Activated T-cell treated with anti-CD3 and anti-CD28 coated beads, Interleukin-2, amount 50 U/mL, for 72 hours (primary cell): ENCODE measurements at places on chromosomes 1 and 21. TPM values are rescaled to one million over a fixed set of nuclear protein-coding genes. Genes with fewer than 3 reads are reported as not detected.

RSBN1 gene
- total RNA-seq = 18.4 TPM

CD2 gene
- 298 TPM for total RNA-seq

LCE2B gene
- total RNA-seq = not detected

LRRC71 gene
- not detected for total RNA-seq

COQ8A gene
- total RNA-seq = 32.2 TPM

DNA sequence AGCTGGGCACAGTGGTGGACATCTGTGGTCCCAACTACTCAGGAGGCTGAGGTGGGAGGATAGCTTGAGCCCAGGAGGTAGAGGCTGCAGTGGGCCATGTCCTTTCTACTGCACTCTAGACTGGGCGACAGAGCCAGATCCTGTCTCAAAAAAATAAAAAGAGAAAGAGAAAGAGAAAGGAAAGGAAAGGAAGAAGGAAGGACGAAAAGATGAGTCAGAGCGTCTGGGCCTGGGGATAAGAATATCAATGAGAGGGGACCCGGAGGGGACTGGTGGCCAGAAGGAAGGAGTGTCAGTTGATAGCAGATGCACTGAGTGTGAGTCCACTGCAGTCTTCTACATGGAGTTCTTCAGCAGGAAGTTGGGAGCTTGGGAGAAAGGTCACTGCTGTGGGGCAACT is 75.6 kb downstream of the SYT6 start:
- H3K27ac ChIP-seq = no peak overlapping the region
- no peak overlapping the region for H3K4me3 ChIP-seq
- peaks cover 2% of the 10 kb centered on the region for H3K36me3 ChIP-seq
- H3K27me3 ChIP-seq = peaks cover 6% of the 10 kb centered on the region
- DNase-seq = no peak

DNA sequence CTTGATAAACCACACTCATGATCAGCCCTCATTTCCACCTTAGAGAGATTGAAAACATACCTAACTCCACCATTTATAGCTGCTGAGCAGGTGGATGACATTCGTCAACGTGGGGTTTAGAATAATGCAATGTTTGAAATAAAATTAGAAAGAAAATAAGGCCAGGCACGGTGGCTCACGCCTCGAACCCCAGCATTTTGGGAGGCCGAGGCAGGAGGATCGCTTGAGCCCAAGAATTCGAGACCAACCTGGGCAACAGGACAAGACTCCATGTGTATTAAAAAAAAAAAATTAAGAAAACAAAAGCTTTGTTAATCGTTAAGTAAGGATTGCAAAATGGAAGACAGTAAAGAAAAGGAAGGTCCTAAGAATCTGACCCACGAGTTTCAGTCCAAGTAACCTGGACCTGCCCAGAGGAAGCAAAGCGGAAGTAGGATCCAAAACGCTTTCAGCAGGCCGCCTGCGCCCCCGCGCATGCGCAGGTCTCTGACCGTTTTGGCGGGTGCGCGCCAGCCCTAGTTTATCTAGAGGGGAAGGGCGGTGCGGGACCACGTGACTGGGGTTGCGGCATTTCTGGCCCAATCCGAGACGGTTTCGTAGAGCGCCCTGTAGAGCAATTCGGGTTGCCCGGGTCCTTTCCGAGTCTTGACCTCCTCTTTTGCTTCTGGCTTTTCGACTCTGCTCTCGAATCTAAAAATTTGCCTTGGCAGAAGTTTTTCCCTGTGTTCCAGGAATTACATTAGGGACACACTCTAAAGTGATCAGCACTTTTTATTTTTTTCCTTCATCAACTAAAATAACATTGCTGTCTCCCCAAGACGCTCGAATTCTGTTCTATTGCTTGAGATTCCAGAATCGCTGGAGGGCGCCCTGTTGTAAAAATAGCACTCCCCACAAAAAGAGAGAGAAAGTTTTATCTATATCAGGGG is 22.5 kb downstream of the ANP32E start:
- no peaks in the 10 kb centered on the region for H3K27me3 ChIP-seq
- peak overlapping the region; percentile 97 for H3K27ac ChIP-seq
- peaks cover 20% of the 10 kb centered on the region for H3K4me1 ChIP-seq
- peak overlapping the region; percentile 81 for H3K4me3 ChIP-seq
- DNase-seq = peak; percentile 94

- H3K27ac ChIP-seq = no peak overlapping the region
- no peaks in the 10 kb centered on the region for H3K36me3 ChIP-seq
- no peak for DNase-seq
- no peaks in the 10 kb centered on the region for H3K27me3 ChIP-seq
- no peak overlapping the region for H3K4me3 ChIP-seq
- H3K4me1 ChIP-seq = no peaks in the 10 kb centered on the region
These were observed 719.0 kb downstream of the RWDD3 start for GRCh38 chr1:95953015-95953414.

DNA sequence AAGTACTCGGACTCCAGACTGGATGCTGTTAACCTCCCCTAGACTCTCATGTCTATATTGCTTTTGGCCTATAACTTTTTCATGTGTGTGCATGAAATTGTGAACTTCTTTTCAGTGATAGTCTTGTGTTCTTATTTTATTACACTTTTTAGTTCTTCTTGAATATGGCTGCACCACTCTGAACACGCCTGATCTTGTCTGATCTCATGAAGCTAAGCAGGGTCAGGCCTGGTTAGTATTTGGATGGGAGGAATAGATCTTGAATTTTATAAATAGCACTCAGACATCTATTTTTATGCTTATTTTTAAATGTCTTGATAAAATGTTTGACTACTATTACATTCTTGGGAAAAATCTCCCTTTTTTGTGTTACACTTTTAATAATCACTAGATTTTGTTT is 22.4 kb downstream of the TCP10L start:
- no peaks in the 10 kb centered on the region for H3K4me1 ChIP-seq
- no peak overlapping the region for H3K4me3 ChIP-seq
- no peaks in the 10 kb centered on the region for H3K27me3 ChIP-seq
- no peak for DNase-seq
- peaks cover 5% of the 10 kb centered on the region for H3K36me3 ChIP-seq

GRCh38 chr21:35527358-35527757 is 478.3 kb upstream of the RUNX1 start:
- DNase-seq = no peak
- peaks cover 47% of the 10 kb centered on the region for H3K4me1 ChIP-seq
- no peaks in the 10 kb centered on the region for H3K36me3 ChIP-seq
- H3K27ac ChIP-seq = no peak overlapping the region

- no peaks in the 10 kb centered on the region for H3K27me3 ChIP-seq
- H3K4me1 ChIP-seq = peaks cover 27% of the 10 kb centered on the region
- H3K36me3 ChIP-seq = peaks cover 2% of the 10 kb centered on the region
- no peak overlapping the region for H3K4me3 ChIP-seq
These were observed 337.4 kb downstream of the SRGAP2C start for GRCh38 chr1:121522061-121522759.

GRCh38 chr1:204970937-204971336 is 72.1 kb upstream of the CNTN2 start:
- no peak overlapping the region for H3K4me3 ChIP-seq
- H3K27me3 ChIP-seq = peaks cover 22% of the 10 kb centered on the region
- H3K27ac ChIP-seq = no peak overlapping the region
- H3K4me1 ChIP-seq = peaks cover 7% of the 10 kb centered on the region
- no peaks in the 10 kb centered on the region for H3K36me3 ChIP-seq

DNA sequence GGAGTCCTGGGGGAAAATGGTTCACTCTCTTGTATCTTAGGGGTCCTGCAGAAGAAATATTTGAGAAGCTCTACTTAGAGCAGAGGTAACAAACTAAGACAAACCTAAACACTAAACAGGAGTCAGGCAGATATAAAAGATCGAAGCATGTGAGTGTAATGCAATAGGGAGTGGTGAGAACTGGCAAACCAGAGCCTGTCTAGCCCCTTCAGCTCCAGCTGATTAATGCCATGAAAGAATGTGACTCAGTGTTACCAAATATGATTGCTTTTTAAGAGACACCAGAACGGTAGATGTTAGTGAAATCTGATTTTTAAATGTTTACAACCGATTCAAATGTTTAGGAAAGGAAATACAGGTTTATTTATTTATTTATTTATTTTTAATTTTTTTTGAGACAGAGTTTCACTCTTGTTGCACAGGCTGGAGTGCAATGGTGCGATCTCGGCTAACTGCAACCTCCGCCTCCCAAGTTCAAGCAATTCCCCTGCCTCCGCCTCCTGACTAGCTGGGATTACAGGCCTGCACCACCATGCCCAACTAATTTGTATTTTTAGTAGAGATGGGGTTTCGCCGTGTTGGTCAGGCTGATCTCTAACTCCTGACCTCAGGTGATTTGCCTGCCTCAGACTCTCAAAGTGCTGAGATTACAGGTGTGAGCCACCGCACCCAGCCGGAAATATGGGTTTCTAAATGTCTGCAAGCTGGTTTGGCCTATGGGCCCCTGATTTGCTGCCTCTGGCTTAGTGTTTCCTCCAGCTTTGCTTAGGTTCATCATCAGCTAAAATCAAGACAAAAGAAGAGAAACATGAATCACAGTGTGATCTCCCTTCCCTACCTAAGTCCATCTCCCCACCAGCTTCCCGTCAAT is 12.2 kb downstream of the TXNIP start:
- H3K4me1 ChIP-seq = peaks cover 19% of the 10 kb centered on the region
- peak overlapping the region; percentile 55 for H3K4me3 ChIP-seq
- no peaks in the 10 kb centered on the region for H3K36me3 ChIP-seq
- H3K27ac ChIP-seq = peak overlapping the region; percentile 64

GRCh38 chr1:152954436-152954835 is 7.4 kb downstream of the SPRR5 start:
- H3K4me1 ChIP-seq = no peaks in the 10 kb centered on the region
- H3K27ac ChIP-seq = no peak overlapping the region
- H3K27me3 ChIP-seq = no peaks in the 10 kb centered on the region
- no peak overlapping the region for H3K4me3 ChIP-seq

DNA sequence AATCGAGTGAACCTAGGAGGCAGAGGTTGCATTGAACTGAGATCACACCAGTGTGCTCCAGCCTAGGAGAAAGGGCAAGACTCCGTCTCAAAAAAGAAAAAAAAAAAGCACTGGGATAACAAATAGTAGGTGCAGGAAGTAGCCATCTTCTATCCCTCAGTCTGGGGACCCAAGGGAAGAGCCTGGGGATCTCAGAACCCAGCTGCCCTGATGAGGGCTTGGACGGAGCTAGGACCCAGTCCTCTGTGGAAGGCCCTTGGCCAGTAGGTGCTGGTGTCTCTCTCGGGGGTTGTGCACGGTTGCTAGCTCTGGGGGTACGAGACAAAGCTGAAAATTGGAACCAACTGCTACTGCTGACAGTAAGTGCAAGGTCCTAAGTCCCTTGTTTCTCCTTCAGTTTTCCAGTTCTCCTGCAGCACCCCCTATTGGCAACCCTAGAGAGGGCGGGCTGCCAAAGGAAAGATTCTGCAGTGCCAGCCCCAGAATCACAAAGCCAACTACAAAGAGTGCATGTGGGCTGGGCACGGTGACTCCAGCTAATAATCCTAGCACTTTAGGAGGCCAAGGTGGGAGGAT is 57.6 kb upstream of the KIF1B start:
- no peaks in the 10 kb centered on the region for H3K36me3 ChIP-seq
- H3K4me3 ChIP-seq = no peak overlapping the region

GRCh38 chr1:22936681-22937080 is 36.0 kb downstream of the LACTBL1 start:
- DNase-seq = no peak
- no peak overlapping the region for H3K27ac ChIP-seq
- H3K36me3 ChIP-seq = peaks cover 5% of the 10 kb centered on the region
- H3K4me3 ChIP-seq = no peak overlapping the region

DNA sequence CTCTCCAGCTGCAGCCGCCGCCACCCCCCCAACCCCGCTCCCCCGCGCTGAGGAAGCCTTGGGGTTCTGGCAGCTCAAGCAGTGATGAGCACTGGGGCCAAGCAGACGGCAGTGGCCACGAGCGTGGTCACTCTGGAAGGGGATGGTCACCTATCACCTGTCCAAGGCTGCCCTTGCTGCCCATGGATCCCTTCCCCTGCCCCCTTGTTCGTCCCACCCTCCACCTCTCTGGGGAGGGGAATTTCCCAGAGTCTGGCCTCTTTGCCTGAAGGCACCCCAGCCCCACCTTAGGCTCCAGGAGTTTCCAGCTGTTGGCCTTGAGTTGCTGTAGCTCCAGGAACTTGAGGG is 7.2 kb upstream of the SMIM12 start:
- peak overlapping the region; percentile 87 for H3K4me3 ChIP-seq
- no peak overlapping the region for H3K27ac ChIP-seq
- no peak for DNase-seq
- peaks cover 44% of the 10 kb centered on the region for H3K4me1 ChIP-seq
- H3K36me3 ChIP-seq = no peaks in the 10 kb centered on the region

DNA sequence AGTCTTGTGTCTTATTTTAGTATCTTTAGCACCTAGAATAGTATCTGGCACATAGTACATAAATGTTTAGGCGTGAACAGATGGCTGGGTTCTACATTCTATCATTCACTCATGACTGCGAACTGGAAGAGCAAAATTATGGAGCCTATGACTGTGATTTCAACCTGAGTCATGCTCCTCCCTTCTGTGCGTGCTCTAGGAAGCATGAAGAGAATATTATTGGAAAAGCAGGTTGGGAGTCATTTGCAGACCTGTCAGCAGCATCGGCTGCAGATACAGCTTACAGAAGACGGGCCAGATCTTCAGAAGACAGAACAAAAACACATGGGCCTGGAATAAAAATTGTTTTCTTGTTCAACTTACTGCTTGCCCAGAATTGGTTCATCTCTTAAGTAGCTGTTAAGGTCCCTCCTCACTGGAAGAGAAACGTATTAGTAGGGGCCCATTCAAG is 344.0 kb upstream of the USP24 start:
- H3K27ac ChIP-seq = no peak overlapping the region
- H3K4me1 ChIP-seq = no peaks in the 10 kb centered on the region
- H3K4me3 ChIP-seq = no peak overlapping the region
- DNase-seq = no peak
- H3K27me3 ChIP-seq = no peaks in the 10 kb centered on the region

GRCh38 chr1:162228586-162228985 is 148.1 kb downstream of the SPATA46 start:
- H3K36me3 ChIP-seq = no peaks in the 10 kb centered on the region
- no peaks in the 10 kb centered on the region for H3K4me1 ChIP-seq
- H3K27ac ChIP-seq = no peak overlapping the region
- DNase-seq = no peak
- H3K27me3 ChIP-seq = peaks cover 8% of the 10 kb centered on the region
- H3K4me3 ChIP-seq = no peak overlapping the region

DNA sequence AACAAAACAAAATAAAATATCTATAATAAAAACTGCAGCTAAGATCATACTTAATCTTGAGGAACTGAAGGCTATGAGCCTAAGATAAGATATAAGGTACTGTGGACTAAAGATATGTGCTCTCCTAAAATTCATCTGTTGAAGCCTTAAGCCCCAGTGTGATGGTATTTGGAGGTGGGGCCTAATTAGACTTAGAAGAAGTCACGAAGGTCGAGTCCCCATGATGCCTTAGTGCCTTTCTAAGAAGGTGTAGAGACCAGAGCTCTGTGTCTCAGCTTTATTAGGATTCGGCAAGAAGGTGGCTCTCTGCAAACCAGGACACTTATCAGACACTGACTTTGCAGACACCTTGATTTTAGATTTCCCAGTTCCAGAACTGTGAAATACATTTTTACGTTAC is 622.0 kb upstream of the BRINP3 start:
- H3K27me3 ChIP-seq = no peaks in the 10 kb centered on the region
- H3K27ac ChIP-seq = no peak overlapping the region
- no peak for DNase-seq
- H3K36me3 ChIP-seq = no peaks in the 10 kb centered on the region
- no peak overlapping the region for H3K4me3 ChIP-seq
- no peaks in the 10 kb centered on the region for H3K4me1 ChIP-seq
